ENCODE measurements at places on chromosomes 16 and 17. TPM values are rescaled to one million over a fixed set of nuclear protein-coding genes. Genes with fewer than 3 reads are reported as not detected.

Gene MEOX1
- total RNA-seq = 0.53 TPM

Gene KRT28
- total RNA-seq = not detected

Gene ASIC2
- not detected for total RNA-seq

Gene MSLN
- not detected for total RNA-seq

Gene RASL10B
- 0.05 TPM for total RNA-seq

Gene C1QTNF8
- not detected for total RNA-seq

DNA sequence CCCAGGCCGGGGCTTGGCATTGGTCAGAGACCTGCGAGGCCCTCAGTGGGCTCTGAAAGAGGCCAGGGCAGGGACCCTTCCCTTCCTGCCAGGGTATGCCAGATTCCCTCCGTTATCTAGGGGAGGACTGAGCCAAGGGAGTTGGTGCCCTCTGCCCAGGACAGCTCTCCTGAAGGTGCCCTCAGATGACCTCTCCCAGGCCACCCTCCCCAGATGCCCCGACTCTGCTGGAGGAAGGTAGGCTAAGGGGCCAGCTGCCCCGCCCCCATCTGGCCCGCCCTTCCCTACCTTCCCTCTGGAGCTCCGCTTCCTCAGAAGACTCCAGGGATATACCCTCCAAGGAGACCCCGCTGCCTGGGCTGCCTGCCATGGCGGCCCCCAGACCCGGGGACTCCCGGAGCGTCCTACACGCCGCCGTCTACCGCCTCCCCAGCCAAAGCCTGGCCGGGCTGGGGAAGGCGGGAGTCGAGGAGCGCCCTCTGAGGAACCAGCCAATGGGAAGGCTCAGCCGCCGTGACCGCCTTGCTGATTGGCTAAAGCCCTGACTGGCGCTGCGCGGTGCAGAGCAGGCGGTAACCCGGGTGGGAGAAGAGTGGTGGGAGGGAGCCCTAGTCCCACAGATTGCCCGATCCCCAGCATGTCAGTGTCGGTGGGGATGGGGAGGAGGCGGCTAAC, 7.0 kb downstream of the MPP2 start:
- no peak for DNase-seq

DNA sequence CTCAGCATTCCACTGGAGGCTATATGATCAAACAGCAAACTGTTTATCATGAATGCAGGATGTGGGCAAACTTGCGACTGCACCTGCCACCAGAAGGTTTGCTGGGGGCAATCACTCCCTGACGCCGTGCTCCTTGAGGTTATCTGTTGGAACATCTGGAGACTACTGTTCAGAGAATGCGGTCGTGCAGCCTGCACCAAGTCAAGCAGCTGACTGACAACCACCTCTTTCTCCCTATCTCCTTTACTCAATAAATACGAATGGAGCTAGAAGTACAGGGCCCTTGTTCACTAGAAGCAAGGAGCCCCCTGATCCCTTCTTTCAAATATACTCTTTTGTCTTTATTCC, 2101.2 kb downstream of the TP53TG3F start:
- no peak for DNase-seq

DNA sequence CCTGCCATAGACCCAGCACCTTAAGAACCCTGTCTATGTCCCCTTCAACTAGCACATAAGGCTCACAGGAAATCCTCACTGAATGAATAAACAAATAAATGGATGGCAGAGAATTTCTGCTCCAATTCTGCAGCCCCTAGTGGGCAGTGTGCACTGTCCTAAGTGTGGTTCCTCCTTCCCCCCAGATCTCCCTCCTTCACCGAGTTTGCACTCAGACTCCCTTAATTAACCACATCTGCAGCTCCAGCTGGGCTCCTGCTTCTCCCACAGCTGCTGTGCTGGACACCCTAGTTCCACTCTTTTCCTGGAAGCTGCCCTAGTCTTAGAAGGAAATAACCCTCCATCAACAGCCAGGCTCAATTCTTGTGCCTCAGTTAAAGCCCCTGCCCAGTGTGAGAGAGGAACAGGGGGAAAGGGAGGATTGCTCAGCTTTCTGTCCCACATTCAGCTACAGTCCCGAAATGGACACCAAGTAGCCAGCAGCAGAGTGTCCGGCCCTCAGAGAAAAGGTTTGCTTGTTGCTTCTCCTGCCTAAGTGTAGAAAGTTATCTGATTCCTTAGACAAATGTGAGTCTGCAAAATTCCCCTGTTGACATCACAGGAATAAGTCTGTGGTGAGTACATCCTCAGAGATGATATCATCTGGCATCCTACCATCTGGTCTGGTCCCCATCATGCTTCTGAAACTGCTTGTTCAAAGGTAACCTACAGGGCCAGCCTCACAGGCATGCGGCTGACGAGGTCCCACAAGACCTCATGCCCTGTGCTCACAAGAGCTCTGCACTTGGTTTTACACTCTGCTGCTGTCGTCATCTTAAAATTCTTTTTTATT, 12.3 kb downstream of the LRRC3C start:
- peak; percentile 71 for DNase-seq

GRCh38 chr16:8611122-8611521, 10.4 kb upstream of the METTL22 start:
- DNase-seq = no peak

DNA sequence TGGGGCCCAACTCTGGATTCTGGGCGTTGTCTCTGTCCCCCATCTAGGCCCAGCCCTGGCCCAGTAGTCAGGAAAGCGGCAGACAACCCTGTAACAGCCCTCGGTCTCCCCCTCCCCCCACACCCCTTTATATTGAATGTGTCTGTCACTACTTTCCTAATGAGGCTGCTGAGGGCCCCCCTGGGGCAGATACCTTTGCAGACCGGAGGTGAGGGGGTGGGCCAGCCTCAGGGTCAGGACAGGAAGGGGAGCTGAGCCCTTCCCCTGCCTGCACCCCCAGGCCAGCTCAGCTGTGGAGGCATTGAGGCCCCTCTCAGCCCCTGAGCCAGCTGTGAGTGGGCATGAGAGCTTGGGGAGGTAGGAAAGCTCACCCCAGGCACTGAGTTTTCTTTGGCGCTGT, 17.1 kb downstream of the RAI1 start:
- DNase-seq = no peak

GRCh38 chr17:16406742-16407674, 8.4 kb upstream of the TRPV2 start:
- DNase-seq = peak; percentile 43

Gene ABCC3
- total RNA-seq = 1.5 TPM

DNA sequence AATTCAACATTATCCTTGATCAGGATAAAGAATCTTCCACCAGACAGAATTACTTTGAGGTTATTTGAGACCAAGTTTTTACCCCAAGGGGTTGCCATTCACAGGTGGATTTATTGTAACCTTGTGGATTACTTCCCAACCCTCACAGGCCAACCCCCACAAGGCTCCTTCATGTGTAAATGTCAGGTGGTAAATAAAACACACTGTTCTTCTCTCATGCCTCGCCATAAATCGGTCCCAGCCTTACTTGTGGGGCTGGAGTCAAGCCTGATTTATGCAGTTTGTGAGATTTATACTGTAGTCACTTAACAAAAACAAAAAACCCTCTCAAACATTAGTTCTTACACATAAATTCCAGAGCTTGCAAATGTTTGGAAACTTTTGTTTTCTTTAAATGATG, 98.6 kb upstream of the IRX3 start:
- no peak for DNase-seq

DNA sequence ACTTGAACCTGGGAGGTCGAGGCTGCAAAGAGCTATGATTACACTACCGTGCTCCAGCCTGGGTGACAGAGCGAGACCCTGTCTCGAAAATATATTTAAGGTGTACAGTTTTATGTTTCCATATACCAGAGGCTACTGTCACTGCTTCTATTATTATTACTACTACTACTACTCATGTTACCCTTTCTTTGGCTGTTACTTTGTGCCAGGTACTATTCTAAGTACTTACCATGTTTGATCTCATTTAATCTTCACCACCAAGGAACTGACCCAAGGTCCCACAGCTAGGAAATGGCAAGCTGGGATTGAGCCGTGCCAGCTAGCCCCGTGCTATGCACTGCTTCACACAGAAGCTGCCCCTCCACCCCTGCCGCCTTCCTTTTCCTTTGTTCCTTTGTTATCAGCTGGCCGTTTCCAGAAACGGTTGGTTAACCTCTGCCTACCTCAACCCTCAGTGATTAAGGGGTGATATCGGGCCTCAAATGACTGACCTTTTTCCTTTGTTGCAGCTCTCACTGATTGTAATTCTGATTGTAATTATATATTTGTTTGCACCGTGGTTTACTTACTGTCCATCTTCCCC, 78.4 kb downstream of the ABCC1 start:
- DNase-seq = no peak

GRCh38 chr17:8121681-8122421, 2.1 kb downstream of the HES7 start:
- no peak for DNase-seq

DNA sequence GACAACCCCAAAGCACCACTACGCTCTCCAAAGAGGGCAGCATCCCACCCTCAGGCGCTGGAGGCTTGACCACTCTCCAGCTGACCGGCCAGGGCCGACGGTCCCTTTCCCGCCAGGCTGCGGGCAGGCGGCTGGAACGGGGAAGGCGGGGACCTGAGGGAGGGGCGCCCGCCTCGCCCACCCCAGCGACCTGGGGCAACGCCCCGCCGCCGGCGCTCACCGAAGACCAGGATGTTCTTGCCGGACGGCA, 431 bp downstream of the DYNC1LI2 start:
- DNase-seq = no peak

DNA sequence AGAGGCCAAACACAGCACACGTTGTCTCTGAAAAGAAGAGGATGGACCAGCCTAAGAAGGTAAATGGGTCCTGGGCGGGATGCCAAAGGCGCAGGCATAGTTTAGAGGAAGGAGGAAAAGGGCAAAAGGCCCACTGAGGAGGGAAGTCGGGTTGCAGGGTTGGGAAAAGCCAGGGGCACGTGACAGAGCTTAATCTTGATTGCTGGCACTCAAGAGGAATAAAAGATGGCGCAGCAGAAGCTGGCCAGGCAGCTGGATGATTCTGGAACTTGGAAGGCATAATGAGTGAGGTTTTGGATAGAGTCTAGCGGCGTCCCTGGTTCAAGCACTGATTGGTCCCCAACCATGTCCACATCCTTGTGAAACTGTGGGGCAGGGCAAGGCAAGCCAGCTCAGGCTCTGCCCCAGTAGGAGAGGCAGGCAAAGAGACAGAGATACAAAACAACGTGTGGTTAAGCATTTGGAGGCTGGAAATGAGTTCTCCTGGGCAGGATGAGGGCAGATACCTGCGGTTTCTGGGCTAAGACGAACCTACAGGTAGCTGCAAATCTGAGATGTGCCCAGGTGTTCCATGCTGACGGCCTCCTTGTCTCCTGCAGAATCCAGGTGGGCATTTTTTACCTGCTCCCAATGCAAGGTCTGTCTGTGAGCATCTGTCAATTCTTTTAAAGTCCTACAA, 52.7 kb upstream of the CIBAR2 start:
- DNase-seq = no peak

Gene NLRC5
- total RNA-seq = 105 TPM

Gene AATK
- not detected for total RNA-seq

DNA sequence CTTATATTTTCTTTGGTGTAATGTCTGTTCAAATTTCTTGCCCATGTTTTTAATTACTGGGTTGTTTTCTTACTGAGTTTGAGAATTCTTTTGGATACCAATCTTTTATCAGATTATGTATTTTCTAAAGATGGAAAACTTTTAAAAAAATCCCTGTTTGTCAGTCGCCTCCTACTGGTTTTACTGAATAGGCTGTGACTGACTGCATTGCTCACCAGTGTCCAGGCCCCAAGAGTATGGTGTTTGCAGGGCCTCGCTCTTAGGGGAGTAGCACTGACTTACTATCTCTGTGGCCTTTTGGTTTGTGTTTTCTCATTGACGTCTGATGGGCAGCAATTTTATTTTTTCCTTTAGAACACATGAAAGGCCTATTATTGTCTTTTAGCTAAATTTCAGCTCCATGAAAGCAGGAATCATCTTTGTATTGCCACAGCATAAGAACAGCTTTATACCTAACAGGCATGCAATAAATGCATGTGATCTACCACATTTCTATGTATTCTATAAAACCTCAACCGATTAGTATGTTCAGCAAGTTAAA, 188.4 kb downstream of the AATF start:
- DNase-seq = no peak

Gene OR4D1
- total RNA-seq = not detected

Gene SLC35G6
- total RNA-seq = not detected

- no peak for DNase-seq
Observed at GRCh38 chr17:66775271-66775670, 59.6 kb upstream of the CACNG5 start.

- DNase-seq = no peak
Observed at GRCh38 chr17:73061161-73061560, 31.3 kb downstream of the SLC39A11 start.

- no peak for DNase-seq
Observed at GRCh38 chr16:89375021-89375420, 115.3 kb downstream of the ANKRD11 start.

DNA sequence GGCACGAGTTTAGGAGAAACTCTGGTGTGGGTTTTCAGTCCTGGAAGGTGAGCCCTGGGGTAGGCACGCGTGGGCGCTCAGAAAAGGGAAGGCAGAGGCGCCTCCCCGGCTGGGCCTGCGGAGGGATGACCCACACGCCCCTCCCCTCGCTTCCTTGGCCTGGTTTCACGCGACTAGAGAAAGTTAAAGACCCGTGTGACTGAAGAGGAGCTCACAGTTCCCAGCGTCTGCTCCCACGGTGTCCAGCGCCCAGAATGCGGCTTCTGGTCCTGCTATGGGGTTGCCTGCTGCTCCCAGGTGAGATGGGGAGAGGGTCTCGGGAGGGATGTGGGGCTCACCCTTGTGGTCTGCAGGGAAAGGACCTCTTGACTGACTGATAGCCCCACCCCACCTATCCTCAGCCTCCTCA, at the start of gene CD300LG:
Gene CD300LG, plus strand, starts transcription at position 214 of the 409 bp plus-strand sequence. Its CDS starts 41 bp downstream, at position 255.
- no peak for DNase-seq

DNA sequence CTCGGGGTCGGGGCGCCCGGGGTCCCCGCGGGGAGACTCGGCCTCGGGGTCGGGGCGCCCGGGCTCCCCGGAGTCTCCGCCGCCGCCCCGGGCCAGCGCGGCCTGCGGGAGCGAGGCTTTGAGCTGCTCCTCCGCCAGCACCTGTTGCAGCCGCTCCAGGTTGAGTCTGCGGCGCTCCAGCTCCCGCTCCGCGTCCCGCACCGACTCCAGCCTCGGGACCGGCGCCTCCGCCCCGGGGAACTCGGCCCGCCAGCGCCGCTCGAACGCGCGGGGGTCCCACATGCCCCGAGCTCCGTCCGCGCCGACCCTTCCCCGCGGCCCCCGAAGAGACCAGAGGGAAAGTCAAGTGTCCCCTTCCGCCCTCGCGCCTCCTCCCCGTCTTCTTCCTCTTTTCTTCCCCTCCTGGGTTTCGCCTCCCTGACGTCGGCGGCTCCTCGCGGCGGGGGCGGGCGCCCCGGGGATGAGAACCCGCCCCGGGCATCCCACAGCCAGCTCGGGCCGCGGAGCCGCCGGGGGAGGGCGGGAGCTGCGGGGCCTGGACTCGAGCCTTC, 40.8 kb upstream of the BHLHA9 start:
- no peak for DNase-seq

GRCh38 chr17:27514595-27515413, 58.6 kb downstream of the KSR1 start:
- no peak for DNase-seq

Gene C1QBP
- total RNA-seq = 415 TPM

- peak; percentile 49 for DNase-seq
Observed at GRCh38 chr16:72203401-72203800, 31.4 kb upstream of the PMFBP1 start.

Gene SLFN13
- total RNA-seq = 64.4 TPM

Gene SHISA9
- total RNA-seq = 0.05 TPM

GRCh38 chr17:19001907-19002590, 2.5 kb downstream of the FAM83G start:
- no peak for DNase-seq
